ENCODE measurements at places on chromosomes 7 and 10. TPM values are rescaled to one million over a fixed set of nuclear protein-coding genes. Genes with fewer than 3 reads are reported as not detected.

Gene EPHA1
- total RNA-seq: not detected

Gene ITPRID1
- total RNA-seq: not detected

Gene MEPCE
- 25.7 TPM for total RNA-seq

Gene MAT1A
- total RNA-seq: not detected

Gene C7orf33
- not detected for total RNA-seq

Gene LFNG
- total RNA-seq: 7.9 TPM

Data from pericardium fibroblast (primary cell).